ENCODE measurements at places on chromosomes 6 and 20.

DNA sequence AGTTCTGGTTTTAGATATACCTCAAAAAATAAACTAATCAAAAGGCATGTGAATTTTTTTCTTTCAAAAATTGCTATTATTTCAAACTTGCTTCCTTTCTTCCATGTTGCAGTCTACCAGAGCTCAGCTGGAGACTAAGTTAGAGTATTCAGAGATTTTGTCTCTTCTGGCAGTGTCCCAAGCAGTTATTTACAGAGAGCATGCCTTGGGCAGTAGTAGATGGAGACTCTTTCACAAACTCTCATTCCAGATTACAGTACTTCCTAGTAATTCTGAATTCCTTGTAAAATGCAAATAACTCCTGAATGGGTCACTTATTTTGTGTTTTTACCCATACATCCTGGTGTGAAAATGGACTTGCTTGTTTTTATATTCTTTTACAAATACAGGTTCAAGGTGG, 703.4 kb downstream of the EPHA7 start:
- DNase-seq, result no peak

GRCh38 chr20:44467289-44467883, 8.3 kb upstream of the TTPAL start:
- DNase-seq, result no peak

DNA sequence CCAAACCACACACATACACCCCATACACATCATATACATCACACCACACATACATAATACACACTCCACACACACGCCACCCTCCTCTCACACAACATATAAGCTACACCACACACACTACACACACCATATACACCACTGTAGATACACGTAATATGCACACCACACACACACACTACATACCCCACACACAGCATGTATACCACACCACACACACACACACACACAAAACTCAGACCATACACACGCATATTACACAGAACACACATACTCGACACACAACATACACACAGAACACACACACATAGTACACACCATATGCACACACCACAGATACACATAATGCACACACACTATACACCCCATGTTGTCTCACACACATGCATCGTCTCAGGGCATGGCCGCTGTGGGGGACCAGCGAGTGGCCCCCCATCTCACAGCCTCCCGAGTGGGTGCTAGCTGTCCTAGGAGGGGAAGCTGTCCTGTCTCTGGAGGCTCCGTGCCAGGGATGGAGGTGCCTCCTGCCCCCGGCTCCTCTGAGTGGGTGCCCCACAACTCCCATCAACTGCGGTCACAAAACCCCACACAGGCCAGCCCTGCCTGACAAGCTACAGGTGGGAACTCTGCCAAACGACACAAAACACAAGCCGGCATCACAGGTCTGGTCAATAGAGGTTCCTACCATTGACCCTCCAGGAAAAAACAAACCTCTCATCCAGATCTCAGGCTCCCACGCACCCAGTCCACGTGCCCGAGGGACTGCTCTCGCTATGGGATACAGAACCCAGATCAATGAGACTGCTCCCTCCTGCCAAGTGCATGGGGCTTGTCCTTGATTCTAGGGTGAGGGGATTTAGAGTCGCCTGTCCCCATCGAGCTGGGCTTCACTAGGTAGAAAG, 49.1 kb downstream of the DACT2 start:
- DNase-seq, result no peak

DNA sequence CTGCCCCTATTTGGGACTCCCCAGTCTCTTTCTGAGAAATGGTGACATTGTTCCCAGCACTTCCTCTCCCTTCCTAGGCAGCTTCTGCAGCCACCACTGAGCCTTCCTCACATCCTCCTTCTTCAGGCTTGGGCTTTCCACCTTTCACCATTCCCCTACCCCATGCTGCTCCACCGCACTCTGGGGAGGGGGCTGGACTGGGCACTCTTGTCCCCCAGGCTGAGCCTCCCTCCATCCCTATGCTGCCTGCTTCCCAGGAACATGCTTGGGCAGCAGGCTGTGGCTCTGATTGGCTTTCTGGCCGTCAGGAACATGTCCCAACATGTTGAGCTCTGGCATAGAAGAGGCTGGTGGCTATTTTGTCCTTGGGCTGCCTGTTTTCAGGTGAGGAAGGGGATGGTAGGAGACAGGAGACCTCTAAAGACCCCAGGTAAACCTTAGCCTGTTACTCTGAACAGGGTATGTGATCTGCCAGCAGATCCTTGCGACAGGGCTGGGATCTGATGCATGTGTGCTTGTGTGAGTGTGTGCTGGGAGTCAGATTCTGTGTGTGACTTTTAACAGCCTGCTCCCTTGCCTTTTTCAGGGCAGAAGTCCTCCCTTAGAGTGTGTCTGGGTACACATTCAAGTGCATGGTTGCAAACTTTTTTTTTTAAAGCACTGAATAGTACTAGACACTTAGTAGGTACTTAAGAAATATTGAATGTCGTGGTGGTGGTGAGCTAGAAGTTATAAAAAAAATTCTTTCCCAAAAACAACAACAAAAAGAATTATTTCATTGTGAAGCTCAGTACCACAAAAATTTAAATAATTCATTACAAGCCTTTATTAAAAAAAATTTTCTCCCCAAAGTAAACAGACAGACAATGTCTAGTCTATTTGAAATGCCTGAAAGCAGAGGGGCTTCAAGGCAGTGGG, 2.1 kb upstream of the CDKN1A start:
- no peak for DNase-seq

DNA sequence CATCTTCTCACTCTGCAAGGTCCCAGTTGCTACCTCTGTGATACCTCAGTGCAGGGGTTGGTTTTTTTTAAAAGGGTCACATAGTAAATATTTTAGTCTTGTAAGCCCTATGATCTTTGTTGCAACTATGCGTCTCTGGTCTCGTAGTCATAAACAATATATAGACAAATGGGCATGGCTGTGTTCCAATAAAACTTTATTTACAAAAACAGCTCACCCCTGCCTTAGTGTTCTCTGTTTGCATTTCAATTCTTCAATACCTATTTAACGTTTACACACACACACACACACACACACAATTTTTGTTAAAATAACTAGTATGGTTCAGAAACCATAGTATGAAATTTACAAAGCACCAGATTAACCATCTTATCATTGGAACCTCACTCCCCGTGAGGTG, 216.8 kb downstream of the PREX1 start:
- no peak for DNase-seq

DNA sequence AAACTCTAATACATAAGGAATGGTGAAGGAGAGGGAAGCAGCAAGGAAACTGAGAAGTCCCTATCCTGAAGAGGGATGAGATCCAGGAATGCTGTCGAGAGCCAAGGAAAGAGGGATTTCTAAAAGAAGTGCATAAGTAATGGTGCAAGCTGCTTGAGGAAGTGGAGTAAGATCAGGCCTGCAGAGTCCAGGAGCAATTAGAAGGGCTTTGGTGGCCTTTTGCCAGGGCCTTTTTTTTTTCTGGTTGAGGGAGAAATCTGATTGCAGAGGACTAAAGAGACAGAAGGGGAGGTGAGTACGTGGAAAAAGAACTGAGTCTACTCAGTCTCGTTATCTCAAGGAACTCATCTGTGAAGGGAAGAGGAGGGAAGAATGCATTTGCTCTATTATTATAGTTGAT, 396.2 kb downstream of the UTRN start:
- DNase-seq, result no peak

DNA sequence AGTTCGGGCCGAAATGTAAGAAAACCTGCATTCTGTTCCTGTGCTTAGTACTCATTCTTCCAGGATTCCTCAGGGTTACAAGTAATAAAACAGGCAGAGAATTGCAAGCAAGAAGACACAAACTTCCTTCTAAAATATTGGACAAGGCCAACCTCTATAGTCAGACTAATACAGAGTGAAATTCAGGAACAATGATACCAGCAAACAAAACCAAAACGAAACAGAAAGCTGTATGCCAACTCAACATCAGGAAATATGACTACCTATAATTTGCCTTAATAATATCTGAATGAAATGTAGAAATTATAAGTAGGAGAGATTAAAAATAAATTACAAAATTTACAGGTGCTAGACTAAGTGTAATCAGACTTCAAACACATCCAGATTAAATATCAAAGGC, 238.8 kb downstream of the HIVEP2 start:
- no peak for DNase-seq

- no peak for DNase-seq
Measured at GRCh38 chr6:34115403-34115795, 30.5 kb downstream of the GRM4 start.

DNA sequence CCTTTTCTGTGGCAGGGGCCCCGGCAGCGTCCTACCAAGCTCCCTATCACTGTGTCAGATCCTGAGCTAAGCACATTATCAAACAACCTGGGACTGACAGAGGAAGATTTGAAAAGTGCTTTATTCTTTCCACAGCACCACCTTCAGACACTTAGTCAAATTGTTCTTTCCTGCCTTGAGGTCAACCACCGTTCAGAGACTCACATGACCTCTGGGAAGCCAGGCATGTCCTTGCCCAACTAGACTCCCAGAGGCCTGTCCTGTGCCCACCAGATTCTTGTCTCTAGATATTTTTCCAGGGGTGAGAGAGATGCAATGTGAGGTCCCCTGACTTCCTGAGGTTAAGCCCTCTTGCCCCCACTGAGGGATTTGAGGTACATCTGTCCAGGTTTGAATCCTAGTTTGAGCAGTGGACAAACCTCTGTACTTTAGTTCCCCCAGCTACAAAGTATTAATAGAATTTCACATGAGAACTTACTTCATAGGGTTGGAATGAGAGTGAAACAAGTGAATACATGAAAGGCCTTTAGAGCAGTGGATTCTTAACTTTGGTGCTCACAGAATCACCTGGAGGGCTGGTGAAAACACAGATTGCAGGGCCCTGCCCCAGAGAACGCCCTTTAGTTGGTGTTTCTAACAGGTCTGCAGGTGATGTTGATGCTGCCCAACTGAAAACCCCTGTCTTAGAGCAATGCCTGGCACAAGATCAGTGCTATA, 179.8 kb downstream of the CLIC5 start:
- DNase-seq, result no peak

DNA sequence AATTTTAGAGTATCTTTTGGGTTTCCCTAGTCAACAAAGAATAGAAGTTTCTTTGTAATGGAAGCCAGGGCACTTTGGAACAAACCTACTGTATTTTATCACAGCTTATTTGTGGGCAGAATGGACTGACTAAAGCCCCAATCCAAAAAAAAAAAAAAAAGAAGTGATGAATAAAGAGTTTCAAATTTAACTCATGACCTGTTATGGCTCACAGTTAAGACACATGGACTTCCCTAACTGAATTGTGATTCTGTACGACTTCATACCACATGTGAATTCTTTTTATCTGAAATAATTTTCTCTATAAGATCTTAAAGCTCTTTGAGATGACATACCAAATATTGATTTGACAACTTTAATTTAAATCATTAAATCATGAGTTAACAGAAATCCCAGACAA, 77.2 kb downstream of the FILIP1 start:
- no peak for DNase-seq

GRCh38 chr20:62670998-62671397, 28.7 kb downstream of the SLCO4A1 start:
- DNase-seq, result no peak

- no peak for DNase-seq
Measured at GRCh38 chr6:34515473-34516387, 40.4 kb downstream of the SPDEF start.

- DNase-seq, result no peak
Measured at GRCh38 chr6:144066741-144067484, 28.5 kb downstream of the SF3B5 start.

- DNase-seq, result no peak
Measured at GRCh38 chr6:126603410-126603809, 263.5 kb downstream of the CENPW start.

GRCh38 chr6:167756597-167756996, 70.1 kb upstream of the AFDN start:
- DNase-seq, result no peak

- no peak for DNase-seq
Measured at GRCh38 chr6:3835055-3835731, 14.0 kb upstream of the FAM50B start.

GRCh38 chr6:87879132-87879861, 168.3 kb upstream of the SPACA1 start:
- DNase-seq, result no peak

GRCh38 chr20:51513545-51513944, 29.0 kb downstream of the NFATC2 start:
- no peak for DNase-seq

GRCh38 chr6:32166411-32167061, 2.1 kb downstream of the EGFL8 start:
- DNase-seq, result no peak

- no peak for DNase-seq
Measured at GRCh38 chr6:7446619-7447325, 57.2 kb downstream of the RIOK1 start.

DNA sequence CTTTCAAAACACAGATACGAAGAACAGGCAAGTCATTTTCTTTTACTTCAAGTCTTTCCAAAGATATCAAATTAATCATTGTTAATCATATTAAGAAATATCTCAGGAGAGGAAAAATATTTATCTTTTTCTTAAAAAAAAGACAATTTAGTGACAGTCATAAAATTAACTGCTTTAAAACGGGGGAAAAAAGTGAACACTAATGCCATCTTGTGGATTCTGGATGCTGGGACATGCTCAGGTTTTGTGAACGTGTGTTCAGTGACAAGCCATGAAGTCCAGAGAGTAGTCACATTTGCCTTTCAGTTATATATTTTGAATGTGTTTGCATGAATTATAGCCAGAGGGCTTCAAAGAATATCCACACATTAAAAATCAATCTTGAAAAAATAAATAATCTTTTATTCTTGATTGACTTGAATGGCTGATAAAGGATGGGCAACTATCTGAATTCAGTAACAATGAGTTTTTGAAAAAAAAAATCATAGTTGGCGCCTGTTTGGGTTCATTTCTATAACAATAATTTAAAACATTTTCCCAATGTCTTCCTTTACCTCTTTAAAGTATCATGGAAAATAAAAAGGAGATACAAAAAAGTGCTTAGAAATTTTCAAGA, 74.7 kb upstream of the NOX3 start:
- DNase-seq, result no peak

- no peak for DNase-seq
Measured at GRCh38 chr6:89118931-89119330, 1.1 kb upstream of the SRSF12 start.

- no peak for DNase-seq
Measured at GRCh38 chr20:32963176-32963575, 41.1 kb downstream of the SUN5 start.

DNA sequence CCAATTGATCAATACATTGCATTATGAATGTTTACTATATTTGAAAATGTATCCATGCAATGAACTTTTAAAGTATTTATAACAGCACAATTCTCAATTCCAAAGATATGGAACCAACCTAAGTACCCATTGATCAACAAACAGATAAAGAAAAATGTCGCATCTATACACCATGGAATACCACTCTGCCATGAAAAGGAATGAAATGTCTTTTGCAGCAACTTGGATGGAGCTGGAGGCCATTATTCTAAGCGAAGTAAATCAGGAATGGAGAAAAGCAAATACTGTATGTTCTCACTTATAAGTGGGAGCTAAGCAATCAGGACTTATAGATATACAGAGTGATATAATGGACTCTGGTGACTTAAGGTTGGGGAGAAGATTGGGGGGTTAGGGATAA, 22.9 kb downstream of the SRPK1 start:
- no peak for DNase-seq

Data from CD4-positive, alpha-beta T cell treated with Interleukin-6 at 100 ng/mL for 8 hours (primary cell).